Suppressor macrophage treated with lipopolysaccharide for 1 hour (primary cell): ENCODE measurements at places on chromosomes 1 and 21.
A peak's percentile ranks its signal among the peaks of the same experiment; 100 is the strongest.

- no peak for DNase-seq
Observed at GRCh38 chr1:117655220-117655577, 49.4 kb downstream of the TENT5C start.

DNA sequence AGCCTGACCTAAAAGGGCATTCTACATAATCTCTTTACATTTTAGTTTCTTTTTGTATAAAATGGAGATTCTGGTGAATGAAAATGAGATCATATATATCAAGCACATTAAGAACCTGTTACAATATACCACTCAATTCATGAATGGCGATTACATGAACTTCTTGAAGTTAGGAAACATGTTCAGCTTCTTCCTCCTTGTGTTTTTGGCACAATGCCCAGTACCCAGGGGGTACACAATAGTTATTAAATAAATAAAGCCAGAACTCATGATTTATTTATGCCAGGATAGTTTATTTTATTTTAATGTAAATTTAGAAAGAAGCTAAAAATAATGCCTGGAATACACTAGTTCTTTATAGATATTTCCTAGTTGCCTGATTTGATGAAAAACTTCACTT is 186.0 kb upstream of the PTGFR start:
- no peak for DNase-seq

GRCh38 chr1:115182012-115182715 is 92.9 kb upstream of the TSPAN2 start:
- no peak for DNase-seq

- DNase-seq, result no peak
Observed at GRCh38 chr1:220326578-220326977, 54.3 kb upstream of the RAB3GAP2 start.

- no peak for DNase-seq
Observed at GRCh38 chr1:167330601-167331293, 110.1 kb downstream of the POU2F1 start.

DNA sequence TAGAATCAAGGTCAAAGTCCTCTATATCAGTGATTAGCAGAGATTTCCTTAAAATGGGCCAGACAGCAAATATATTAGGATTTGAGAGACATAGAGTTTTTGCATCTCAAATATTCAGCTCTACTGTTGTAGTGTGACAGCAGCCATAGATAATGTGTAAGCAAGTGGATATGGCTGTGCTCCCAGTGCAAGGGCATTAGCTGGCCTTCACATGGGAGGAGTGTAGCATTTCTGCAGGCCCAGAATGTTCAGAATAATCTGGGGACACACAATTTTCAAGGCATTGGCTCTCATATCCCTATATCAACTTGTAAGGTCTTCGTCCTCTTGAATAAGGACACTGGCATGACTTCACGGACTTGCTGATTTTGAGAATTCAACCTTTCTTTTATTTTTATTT is 402.3 kb upstream of the ADAMTS5 start:
- DNase-seq, result no peak

GRCh38 chr1:75338616-75339483 is 204.7 kb downstream of the LHX8 start:
- DNase-seq, result no peak

- DNase-seq, result peak; percentile 97
Observed at GRCh38 chr1:2290595-2291510, 62.7 kb downstream of the SKI start.

GRCh38 chr1:211468595-211468994 is 23.4 kb downstream of the RD3 start:
- peak; percentile 34 for DNase-seq

DNA sequence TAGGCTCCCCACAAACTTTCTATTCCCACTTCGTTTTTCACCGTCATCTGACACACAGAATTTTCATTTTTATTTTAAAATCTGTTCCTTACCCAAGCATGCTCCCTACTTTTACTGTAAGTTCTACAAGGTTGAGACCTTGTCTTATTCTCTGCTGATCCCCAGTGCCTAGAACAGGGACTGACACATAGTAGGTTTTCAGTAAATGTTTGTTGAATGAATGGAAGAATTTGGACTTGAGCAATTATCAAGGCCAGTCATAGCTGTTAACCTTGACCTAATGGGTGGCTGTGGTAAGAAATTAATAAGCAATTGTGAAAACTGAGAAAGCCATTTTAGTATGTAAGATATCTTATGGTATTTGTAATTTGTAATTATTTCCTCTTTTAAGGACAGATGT is 71.1 kb downstream of the LAMC1 start:
- DNase-seq, result no peak

DNA sequence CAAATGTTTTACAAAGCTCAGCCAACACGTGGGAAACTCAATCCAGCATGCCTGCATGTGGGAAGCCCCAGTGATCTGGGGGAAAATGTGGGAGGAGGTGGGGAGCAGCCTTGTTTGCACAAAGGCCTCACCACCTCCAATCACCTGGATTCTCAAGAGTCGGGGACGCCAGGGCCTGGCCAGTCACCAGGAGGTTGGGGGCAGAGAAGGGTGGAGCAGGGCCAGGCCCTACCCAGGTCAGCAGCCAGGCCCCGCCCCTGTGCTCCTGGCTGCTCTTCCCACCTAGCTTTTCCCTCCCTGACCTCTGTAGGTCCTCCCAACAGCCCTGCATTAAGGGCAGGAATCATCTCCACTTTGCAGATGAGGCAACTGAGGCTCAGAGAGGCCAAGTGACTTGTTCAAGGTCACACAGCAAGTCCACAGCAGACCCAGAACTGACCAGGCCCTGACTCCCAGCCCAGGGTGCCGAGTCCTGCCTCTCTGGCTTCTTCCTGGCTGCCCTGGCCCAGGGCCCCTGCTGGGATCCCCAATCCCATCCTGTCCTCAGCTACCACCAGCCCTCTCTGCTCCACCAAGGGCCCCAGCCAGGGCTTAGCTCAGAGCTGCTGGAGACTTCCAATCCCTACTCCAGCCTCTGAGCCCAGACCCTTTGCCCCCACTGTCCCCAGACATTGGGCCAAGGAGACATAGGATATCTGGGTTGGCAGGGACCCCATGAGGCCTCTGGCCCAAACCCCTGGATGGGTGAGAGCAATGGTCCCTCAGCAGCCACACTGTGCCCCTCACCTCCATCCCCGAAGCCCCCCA is 508.6 kb downstream of the PTPRU start:
- DNase-seq, result no peak

- DNase-seq, result no peak
Observed at GRCh38 chr1:36112823-36113222, 12.2 kb downstream of the COL8A2 start.
